ENCODE measurements at places on chromosomes 1 and 21. TPM values are rescaled to one million over a fixed set of nuclear protein-coding genes. Genes with fewer than 3 reads are reported as not detected.

Gene PTAFR
- 0.41 TPM for polyA plus RNA-seq

Gene MNDA
- 9.1 TPM for polyA plus RNA-seq

Gene UMODL1
- not detected for polyA plus RNA-seq

Gene COP1
- 30.4 TPM for polyA plus RNA-seq

Gene GJB5
- not detected for polyA plus RNA-seq

Gene FMOD
- 159 TPM for polyA plus RNA-seq

Gene NBPF20
- polyA plus RNA-seq = 0.38 TPM

Gene NR5A2
- not detected for polyA plus RNA-seq

Gene ATP13A2
- 9.4 TPM for polyA plus RNA-seq

Gene MEX3A
- 0.03 TPM for polyA plus RNA-seq

Gene CD1E
- polyA plus RNA-seq = not detected

Gene AVPR1B
- not detected for polyA plus RNA-seq

Gene GPR37L1
- polyA plus RNA-seq = not detected

Gene KRTAP13-2
- polyA plus RNA-seq = not detected

Gene CHI3L1
- 0.87 TPM for polyA plus RNA-seq

Gene PTGFRN
- 3.8 TPM for polyA plus RNA-seq

Gene FOXO6
- 0.13 TPM for polyA plus RNA-seq

Gene LIN28A
- not detected for polyA plus RNA-seq

Gene TRIM46
- 0.50 TPM for polyA plus RNA-seq

Measured in aorta (tissue), 5 donors.